ENCODE measurements at places on chromosomes 7 and 10. TPM values are rescaled to one million over a fixed set of nuclear protein-coding genes. Genes with fewer than 3 reads are reported as not detected.

DNA sequence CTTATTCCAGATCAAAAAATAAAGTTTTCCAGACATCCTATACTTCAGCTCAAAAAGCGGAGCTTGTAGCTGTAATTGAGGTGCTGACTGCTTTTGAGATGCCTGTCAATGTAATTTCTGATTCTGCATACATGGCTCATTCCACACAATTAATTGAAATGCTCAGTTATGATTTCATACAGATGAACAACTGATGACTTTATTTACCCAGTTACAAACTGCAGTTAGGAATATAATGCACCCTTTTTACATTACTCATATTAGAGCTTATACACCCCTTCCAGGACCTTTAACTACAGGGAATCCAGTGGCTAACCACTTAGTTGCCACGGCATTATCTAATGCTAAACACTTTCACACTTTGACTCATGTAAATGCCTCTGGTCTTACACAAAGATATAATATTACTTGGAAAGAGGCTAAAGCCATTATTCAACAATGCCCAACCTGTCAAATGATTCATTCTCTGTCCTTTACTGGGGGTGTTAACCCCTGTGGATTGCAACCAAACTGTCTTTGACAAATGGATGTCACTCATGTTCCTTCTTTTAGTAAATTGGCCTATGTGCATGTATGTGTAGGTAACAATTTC is 147.3 kb downstream of the ZNF33B start:
- peak; percentile 1 for DNase-seq

DNA sequence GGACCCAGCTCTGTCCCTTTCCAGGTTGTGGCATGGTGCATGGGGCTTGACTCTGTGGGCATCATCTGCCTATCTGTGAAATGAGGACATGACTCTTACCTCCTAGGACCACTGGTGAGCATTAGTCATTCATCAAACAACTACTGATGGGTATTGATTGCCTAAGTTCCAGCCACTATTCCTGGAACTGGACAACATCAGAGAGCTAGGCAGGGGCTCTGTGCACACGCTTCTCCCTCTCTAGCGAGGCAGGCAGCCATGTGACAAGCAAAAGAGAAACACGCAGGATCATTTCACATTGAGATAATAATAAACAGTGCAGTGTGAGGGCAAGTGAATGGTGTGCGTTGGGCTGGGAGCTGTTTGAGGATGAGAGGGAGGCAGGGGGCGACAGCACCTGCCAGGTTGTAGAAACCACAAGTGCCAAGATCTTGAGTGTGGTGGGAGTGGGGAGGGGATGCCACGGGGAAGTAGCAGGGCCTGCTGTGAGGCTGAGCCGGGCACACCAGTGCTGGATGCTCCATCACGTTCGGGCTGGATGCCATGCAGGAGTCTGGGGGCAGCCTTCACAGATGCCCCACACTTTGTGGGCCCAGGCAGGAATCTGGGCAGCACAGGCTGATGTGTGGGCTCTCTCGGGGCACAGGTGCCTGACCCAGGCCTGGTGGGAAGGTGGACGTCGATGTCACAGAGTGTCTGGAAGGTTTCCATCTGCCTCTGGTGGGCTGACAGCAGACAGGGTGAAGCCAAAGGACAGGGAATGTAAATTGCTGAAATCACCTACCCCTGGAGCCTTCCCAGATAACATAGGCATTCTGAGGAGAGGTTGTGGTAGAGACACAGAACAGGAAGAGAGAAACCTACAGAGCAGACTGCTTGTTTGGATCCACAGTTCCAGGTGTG is 405.5 kb downstream of the RPS24 start:
- no peak for DNase-seq

- no peak for DNase-seq
Observed at GRCh38 chr7:135129579-135129978, 18.3 kb upstream of the TMEM140 start.

GRCh38 chr7:112989531-112989930 is 97.1 kb downstream of the GPR85 start:
- peak; percentile 34 for DNase-seq

The ADGRA1 gene
- total RNA-seq: not detected

DNA sequence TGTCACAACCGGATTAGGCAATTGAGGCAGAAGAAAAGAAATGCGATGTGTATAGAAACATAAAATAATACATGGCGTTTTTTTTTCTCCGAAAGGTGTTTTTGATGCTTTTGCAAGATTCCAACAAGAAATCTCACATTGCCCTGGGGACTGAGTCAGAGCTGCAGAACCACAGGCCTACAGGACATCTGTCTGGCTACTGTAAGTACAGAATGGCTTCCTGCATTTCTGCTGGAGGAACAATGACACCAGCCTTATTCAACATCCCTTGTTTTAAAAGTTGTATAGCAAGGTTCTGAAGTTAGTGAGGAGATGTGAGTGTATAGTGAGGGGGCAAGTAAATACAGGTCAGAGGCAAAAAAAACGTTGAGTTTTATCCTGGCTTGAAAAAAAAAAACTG is 256.4 kb downstream of the ABCA13 start:
- no peak for DNase-seq

The CYP3A7 gene
- not detected for total RNA-seq

- DNase-seq: peak; percentile 77
Observed at GRCh38 chr10:62071846-62072281, 170.4 kb downstream of the ARID5B start.

The ZNF425 gene
- total RNA-seq: 7.1 TPM

GRCh38 chr10:52949899-52950298 is 177.3 kb upstream of the MBL2 start:
- no peak for DNase-seq

The NEBL gene
- total RNA-seq: 3.7 TPM

The RBM48 gene
- 9.7 TPM for total RNA-seq

DNA sequence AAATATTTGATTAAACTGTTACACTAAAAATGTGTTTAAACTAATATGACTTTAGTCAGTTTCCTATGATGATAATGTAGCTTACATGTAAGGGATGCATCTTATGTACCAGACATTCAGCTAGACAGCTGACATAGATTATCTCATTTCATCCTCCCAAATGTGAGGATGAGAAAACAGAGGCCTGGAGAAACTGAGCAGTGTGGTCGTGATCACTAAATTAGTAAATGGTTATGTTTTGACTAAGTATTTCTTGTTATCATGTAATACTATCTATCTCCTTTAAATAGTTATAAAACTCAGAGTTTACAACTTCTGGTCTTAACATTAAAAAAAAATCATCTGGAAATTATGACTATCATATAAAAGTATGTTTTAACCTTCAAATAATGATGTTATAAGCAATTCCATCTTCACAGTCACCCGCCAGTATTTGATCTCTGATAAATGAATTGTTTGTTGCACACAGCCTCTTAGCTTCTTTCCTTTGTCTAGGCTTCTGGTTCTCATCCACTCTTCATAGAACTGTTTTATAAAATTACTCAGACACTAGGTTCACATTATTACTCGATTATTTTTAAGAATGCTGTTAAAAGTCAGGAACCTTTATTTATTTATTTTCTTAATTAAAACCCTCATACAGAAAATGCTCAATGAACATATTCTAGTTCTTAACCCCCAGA is 33.6 kb upstream of the HDAC9 start:
- no peak for DNase-seq

DNA sequence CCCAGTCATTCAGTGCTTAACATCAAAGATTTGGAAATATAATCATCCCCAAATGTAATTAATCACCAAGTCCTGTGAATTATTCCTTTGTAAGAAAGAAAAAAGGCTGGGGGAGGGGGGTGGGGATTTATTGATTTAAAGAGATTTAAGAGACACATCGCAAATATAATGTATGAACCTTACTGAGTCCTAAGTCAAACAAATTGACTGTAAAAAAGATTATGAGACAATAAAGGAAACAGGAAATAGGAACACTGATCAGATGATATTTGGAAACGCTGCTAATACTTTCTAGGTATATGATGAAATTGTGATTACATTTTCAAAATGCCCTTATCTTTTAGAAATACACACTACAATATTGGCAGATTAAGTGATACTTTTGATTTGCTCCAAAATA is 92.5 kb downstream of the ATE1 start:
- DNase-seq: no peak

DNA sequence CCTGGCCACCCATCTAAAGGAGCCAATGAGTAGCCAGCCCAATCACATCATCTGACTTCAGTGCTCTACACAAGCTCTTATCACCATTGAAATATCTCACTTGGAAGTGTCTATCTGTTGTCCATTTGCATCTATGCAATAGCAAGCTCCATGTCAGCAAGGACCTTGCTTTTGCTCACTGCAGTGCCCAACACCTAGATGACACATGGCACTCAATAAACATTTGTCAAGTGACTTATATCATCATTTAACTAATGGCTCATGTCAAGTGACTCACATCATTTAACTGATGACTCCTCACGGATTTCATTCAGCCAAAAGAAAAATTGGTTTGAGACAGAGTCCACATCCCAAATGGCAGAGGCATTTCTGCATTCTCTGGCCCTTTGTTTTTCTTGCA is 92.9 kb upstream of the ADAM12 start:
- no peak for DNase-seq

The NRAP gene
- not detected for total RNA-seq

DNA sequence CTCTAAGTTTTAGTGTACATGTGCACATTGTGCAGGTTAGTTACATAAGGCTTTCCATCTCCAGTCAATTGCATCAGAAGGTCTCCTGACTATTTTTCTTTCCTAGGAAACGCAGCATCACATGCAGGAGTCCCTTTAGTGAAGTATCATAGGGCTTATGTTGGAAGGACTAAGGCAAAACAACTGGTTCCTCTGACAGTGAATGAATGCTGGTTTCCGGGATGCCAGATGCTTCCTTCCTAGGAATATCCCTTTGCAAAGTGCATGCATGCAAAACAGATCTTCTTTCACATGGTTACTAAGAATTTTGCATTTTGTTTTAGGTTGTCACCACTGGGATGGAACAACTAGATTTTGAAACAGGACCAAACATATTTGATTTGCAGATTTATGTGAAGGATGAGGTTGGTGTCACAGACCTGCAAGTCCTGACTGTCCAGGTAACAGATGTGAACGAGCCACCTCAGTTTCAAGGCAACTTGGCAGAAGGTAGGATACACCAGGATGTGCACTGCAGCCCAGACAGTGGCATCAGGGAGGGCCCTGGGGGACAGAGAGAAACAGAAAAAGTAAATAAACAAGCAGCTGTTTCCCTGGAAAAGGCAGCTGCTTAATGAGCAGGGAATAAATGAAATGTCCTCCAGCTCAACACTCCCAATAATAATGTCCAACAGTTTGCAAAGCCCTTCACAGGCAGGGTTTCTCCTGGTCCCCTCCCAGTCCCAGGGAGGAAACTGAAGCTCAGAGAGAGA is 17.8 kb downstream of the CDHR3 start:
- DNase-seq: no peak

GRCh38 chr7:30093420-30093952 is 41.3 kb upstream of the MTURN start:
- DNase-seq: peak; percentile 73

DNA sequence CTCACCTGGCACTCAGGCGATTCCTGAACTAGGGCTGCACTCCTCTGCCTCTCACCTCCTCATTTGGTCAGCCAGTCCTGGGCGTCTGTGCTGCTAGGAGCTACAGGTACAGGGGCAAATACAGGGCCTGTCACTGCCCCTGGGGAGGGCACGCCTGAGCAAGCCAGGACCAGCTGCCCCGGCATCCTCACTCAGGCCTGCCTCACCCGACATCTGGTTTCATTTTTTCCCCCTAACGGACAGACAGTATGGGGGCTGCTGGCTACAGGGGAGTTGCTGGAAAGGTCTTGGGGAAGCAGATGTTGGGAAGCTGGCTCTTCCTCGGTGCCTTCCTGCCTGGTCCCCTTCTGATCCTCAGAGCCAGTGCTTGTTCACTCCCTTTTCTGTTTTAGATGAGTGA is 77.3 kb upstream of the PPIF start:
- DNase-seq: no peak

DNA sequence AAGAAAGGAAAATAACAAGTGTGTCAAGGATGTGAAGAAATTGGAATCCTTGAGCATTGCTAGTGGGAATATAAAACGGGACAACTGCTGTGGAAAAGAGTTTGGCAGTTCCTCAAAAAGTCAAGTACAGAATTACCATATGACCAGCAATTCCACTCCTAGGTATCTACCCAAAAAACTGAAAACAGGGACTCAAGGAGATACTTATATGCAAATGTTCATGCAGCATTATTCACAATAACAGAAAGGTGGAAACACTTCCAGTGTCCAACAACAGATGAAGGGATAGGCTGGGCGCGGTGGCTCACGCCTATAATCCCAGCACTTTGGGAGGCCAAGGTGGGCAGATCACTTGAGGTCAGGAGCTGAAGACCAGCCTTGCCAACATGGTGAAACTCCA is 33.5 kb downstream of the HSPA12A start:
- DNase-seq: no peak

The NKX1-2 gene
- total RNA-seq: 0.07 TPM

The CPA1 gene
- not detected for total RNA-seq

- no peak for DNase-seq
Observed at GRCh38 chr10:128922172-128922571, 544.9 kb upstream of the MGMT start.

DNA sequence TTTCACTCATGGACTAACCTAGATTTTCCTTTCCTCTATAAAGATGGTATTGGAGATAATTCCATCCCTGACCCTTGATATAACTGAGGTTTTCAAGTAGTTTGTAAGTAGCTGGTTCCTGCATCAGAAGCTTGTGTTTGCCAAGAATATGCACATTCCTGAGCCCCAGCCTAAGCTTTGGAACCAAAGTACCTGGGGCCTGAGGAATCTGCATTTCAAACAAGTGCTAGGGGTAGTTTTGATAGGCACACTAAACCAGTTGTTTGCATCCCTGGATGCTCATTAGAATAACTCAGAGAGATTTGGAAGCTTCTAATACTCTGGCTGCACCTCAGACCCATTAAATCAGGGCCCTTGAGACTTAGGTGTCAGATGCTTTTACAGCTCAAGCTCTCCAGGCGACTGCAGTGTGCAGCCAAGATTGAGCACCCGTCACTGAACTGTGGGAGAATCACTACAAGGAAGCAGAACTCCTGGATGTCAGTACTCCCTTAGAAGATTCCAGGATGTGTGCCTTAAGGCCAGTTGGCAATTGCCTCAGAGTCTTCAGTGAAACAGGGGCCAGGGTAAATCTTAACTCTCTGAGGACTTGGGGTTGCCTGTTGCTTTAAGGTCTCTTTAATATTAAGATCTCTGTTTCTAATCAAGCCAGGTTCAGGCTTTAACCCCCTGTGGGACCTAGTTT is 565.0 kb downstream of the REEP3 start:
- DNase-seq: no peak

GRCh38 chr10:100014071-100014762 is 4.5 kb upstream of the DNMBP start:
- DNase-seq: no peak

DNA sequence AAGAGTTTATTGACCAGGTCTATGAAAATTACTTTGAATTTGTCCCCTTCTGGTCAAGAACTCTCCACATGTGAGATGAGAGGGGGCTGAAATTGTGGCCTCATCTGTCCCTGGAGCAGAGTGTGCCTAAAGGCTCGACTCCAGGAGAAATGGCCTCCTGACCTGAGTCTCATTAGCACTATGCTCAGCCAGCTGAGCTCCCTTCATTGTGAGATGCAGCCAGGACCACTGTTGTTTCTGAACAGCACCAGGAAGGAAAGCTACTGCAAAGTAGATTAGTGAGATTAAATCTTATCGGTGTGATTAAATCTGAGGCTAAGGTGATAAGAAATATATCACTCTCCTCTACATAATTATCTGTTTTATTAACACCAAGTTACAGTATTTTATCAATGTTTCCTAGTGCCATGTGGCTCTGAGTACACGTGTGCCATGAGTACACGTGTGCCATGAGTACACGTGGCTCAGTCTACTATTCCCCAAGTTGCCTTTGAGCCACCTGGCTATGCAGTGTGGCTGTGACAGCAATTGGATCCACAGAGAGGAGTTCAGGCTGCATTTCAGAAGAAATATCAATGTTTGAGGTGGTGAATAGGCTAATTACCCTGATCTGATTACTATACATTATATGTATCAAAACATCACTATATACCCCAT is 126.9 kb downstream of the IPMK start:
- no peak for DNase-seq
